Activated T-helper 1 cell treated with anti-CD3 and anti-CD28 coated beads, Interleukin-2, amount 50 U/mL, for 16 hours (primary cell): ENCODE measurements at places on chromosomes 13 and 19.
A peak's percentile ranks its signal among the peaks of the same experiment; 100 is the strongest.

DNA sequence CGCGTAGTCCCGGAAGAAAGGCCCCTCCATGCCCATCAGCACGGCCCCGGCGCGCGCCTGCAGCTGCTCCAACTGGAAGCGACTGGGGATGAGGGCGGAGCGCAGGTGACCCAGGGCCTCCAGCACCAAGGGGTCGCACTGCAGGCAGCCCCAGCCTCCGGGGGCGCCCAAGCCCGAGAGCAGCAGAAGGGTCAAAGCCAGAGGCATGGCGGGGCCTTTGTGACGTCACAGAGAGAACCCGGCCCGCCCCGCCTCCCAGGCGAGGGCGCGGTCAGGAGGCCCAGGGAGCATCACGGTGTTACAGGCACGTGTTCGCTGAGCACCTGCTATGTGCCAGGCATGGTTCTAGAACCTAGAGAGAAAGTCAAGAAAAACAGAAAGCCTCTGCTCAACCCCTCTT is at the start of gene IZUMO2:
IZUMO2 (minus strand) TSS at position 294 of the 400 bp plus-strand sequence; CDS start at position 207, 87 bp downstream.
- DNase-seq: no peak

GRCh38 chr13:27293076-27293691 is 22.6 kb downstream of the RASL11A start:
- DNase-seq: no peak

- no peak for DNase-seq
Observed at GRCh38 chr13:71613066-71613745, 253.8 kb downstream of the DACH1 start.

DNA sequence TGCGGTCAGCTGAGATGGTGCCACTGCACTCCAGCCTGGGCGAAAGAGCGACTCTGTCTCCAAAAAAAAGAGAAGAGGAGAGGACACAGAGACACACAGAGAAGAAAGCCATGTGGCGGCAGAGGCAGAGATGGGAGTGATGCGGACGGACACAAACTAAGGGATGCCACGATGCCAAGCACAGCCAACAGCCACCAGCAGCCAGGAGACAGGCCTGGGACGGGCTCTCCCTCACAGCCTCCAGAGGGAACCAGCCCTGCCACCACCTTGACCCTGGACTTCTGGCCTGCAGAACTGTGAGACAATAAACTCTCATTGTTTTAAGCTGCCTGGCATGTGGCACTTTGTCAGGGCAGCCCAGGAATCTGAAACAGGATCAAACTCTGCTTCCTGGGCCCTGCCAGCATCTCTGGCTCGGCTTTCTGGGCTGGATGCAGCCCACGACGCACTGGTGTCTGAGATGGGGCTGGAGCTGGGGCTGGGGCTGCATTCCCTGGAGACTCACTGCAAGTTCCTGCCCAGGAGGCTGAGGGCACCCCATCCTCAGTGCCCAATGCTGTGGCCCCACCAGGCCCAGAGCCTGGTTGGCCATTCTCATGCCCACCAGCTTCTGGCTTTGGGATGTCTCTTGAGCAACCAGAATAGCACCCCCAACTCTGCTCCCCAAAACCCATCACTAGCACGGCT is 3.0 kb downstream of the F2RL3 start:
- no peak for DNase-seq

DNA sequence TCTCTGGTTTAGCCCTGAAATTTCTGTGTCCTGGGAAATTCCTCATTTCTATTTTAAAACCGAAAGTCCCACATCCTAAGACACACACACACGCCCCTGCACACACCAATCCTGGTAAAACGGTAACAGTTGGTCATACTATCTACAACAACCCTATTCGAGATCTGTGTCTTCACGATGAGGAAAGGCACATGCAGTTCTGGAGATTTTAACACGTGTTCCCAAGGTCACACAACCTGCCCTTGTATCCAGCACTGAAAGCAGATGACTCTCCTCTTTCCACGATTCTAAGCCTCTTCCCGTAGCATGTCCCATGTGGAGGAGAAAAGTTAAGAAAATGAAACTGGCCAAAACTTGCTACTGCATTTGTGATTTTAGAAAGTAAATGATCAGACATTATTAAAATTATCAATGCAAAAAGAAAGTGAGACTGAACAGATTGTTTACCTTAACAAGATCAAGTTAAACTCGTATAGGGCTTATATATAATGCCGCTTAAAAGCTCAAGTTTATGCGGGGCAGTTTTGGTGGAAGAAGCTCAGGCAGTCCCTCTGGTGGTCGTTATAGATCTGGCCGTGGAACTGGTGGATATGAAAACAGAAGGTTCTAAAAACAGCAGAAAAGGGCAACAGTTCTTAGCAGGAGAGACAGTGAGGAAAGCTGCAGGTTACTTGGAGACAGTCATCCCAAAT is 32.7 kb downstream of the VSTM1 start:
- DNase-seq: no peak

- DNase-seq: no peak
Observed at GRCh38 chr13:40189898-40190630, 476.4 kb downstream of the FOXO1 start.

GRCh38 chr13:31538067-31539042 is 201.0 kb upstream of the RXFP2 start:
- no peak for DNase-seq

DNA sequence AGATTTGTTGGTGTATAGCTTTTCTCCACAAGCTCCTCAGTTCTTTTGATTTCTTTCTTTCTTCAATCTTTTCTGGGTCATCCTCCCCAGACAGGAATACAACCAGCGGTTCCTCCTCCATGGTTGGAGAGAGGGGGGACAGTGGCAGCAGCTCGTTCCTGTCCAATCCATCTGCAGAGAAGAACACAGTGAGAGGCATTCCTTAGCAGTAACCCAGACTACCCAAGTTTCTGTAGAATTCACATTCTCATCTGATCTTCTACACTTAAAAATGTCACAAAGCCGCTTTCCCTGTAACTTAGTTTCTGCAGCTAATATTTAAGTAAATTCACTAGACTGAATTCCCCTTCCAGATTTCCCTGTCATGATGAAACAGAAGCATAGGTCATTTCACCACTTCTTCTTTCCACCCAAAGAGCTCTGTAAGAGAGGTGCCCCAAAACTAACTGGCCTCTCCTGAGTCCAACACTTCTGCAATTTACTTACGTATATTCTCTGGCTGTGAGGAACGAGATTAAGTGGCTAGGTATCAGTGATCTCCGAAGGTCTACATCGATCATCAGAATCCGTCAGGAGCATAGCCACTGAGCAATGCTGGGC is 171.9 kb downstream of the TBC1D4 start:
- no peak for DNase-seq

DNA sequence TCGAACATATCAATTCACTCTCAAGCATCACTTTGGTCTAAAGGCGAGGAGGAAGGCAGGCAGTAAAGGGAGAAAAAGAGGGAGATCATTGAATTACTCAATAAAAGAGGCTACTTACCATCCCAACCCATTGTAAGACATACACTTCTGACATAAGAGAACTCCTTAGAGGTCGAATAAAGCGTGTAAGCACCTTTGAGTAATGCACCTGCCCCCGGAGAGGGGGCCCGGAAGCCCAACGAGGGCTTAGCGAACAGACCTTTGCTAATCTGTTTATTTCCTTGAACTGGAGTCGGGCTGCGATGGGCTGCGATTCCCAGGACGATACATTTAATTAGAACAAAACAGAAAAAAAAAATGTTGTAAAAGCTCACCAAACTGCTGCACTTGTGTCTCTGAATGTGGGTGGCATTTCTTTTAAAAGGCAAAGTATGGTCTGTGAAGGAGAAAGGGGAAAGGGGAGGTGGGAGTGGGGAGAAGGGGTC is 3.0 kb downstream of the ZC3H4 start:
- DNase-seq: no peak

- no peak for DNase-seq
Observed at GRCh38 chr13:26759907-26760831, at the start of gene GPR12. TSS of gene GPR12 (minus strand) at chr13:26760786. CDS start at chr13:26759827, 959 bp downstream.

DNA sequence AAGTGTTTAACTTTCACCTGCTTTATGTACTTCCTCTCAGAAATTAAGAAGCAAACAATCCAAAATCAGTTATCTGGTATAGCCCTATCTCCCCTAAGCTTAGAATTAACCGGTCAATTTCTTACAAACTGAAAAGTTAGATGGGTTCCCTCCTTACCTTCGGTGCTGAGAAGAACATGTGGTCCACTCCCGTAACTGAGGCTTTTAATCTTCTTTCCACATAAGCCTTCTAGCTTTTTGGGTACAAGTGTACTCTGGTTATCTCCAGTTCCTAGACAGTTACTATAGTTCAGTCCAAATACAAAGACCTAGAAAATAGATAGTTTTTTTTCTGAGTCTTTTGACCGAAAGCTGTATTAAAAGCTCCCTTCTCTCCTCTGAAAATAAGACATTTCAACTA is 18.9 kb downstream of the RCBTB1 start:
- no peak for DNase-seq

DNA sequence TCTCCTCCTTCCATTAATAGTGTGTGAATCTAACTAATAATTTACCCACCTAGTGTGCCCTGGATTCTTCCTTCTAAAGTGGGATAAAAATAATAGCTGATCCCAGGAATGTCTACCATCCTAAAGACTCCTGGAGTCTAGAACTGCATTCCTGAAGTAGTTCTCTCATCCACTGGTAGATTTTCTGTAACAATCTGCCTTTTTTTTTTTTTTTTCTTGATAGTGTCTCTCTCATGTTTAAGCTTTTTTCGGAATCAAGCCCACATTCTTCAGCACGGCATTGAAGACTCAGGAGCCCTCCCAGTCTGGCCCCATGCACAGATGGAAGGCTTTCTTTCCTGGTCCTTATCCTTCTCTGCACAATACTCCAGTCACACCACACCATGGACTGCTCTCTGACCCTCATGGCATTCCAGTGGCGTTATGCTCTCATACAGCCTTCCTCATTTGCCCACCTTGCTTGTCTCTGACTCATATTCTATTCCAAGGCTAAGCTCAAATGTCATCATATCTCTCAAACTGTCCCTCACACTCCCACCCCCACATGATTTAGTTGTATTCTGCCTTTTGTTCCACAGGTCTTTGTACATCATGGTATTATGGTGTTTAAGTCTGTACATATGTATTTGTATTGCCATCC is 68.7 kb upstream of the FRY start:
- no peak for DNase-seq

- DNase-seq: no peak
Observed at GRCh38 chr13:28534210-28534609, 39.3 kb upstream of the FLT1 start.

- no peak for DNase-seq
Observed at GRCh38 chr13:27423333-27423732, 1.1 kb upstream of the GTF3A start.

GRCh38 chr13:92459306-92459705 is 767.3 kb upstream of the GPC6 start:
- no peak for DNase-seq

DNA sequence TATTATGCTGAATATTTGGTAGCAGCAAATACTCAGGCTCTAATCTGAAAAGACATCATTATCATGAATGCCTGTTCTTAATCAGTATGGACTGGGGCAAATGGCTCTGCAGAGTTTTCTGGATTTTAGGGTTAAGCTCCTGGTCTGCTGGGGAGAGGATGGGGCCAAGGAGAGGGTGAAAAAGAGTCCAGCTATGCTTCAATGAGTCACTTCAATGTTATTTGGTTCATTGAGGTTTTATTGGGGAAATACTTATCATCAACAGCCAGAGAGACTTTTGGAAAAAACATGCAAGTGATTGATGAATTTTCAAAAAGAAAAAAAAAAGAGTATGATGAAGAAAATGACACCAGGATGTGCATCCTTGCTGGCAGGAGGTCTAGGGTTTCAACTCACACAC is 278.3 kb downstream of the UQCRFS1 start:
- DNase-seq: no peak

- DNase-seq: no peak
Observed at GRCh38 chr13:46166224-46166584, 15.8 kb downstream of the LCP1 start.

DNA sequence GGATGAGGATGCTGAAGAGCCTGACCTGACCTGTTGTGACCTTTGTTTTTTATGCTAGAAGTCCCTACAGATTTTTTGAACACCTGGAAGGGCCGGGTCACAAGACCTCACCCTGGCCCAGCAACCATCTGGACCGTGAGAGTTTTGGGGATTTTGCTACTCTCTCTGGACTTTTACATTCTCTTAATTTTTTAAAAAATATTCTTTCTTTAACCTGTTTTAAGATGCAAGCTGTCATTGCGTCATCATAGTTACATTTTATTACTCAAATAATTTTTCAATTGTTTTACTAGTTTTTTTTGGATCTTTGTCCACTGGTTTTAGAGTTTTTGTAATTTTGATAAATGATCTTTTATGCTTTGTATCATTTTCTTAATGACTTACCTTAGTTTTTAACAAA is 7.5 kb downstream of the DKKL1 start:
- no peak for DNase-seq

- DNase-seq: no peak
Observed at GRCh38 chr19:48400018-48400742, 6.7 kb downstream of the GRIN2D start.

- peak; percentile 55 for DNase-seq
Observed at GRCh38 chr19:51441410-51442390, 16.6 kb downstream of the SIGLEC8 start.

- no peak for DNase-seq
Observed at GRCh38 chr13:97640268-97640667, 206.3 kb downstream of the RAP2A start.
